ENCODE measurements at places on chromosomes 13 and 19.

DNA sequence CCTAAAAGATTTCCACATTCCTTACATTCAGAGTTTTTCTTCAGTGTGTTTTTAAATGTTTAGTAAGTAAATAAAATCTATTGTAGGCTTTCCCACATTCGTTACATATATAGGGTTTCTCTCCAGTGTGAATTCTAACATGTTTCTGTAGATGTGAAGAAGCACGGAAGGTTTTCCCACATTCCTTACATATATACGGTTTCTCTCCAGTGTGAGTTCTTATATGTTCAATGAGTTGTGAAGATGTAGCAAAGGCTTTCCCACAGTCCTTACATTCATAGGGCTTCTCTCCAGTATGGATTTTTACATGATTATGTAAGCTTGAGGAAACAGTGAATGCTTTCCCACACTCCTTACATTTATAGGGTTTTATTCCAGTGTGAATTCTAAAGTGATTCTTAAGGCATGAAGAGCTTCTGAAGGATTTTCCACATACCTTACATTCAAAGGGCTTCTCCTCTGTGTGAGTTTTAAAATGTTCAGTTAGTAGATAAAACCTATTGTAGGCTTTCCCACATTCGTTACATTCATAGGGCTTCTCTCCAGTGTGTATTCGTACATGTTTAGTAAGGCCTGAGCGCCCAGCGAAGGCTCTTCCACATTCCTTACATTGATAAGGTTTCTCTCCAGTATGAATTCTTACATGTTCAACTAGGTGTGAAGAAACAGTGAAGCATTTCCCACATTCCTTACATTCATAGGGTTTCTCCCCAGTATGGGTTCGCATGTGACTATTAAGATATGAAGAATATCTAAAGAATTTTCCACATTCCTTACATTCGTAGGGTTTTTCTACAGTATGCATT, 18.2 kb downstream of the ZNF121 start:
- DNase-seq, result no peak

DNA sequence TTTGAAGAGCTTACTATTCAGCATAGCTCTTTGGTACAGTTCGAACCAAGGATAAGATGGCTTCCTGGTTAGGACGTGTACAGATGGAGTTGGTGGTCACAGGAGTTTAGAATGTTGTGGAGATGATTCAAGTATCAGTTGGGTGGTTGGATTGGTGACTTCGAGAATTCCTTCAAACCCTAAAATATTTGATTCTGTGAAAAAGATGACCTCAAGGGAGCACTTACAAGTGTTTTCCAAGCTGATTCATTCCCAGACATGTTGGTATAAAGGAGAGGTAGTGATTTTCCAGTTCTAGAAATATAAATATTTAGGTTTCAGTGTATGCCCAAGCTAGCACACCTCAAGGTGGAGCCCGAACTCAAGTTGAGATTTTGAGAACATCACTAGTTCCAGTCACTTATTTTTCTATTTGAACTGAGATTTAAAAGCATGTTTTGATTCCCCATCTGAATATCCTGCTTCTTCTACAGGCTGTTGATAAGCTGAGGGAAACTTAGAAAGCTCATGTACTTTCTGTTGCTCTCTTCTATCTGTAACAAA, 306.1 kb downstream of the DCT start:
- no peak for DNase-seq

GRCh38 chr13:53873558-53873957, 844.9 kb downstream of the OLFM4 start:
- peak; percentile 75 for DNase-seq

DNA sequence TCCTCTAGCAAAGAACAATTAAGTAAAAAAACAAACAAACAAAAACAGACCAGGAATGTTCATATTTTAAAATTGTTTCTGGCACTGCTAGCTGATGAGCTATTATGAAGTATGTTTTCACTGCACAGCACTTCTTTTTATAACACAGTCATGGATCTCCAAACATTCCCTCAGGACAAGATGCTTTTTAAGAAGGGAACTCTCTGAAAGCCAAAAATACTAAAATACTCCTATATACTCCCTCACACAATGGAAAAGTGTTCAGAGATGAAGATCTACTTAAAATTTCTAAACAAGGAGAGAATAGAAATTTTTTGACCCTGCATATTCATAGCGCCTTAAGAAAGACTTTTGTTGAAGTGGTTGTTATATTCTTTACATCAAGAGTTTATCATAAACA, 926.8 kb downstream of the DIAPH3 start:
- DNase-seq, result no peak

- peak; percentile 18 for DNase-seq
Observed at GRCh38 chr19:7870571-7871436, 3.4 kb downstream of the PRR36 start.

- DNase-seq, result no peak
Observed at GRCh38 chr19:16628984-16629691, 1.1 kb upstream of the MED26 start.

- DNase-seq, result no peak
Observed at GRCh38 chr13:36445891-36446351, 13.6 kb downstream of the CCNA1 start.

DNA sequence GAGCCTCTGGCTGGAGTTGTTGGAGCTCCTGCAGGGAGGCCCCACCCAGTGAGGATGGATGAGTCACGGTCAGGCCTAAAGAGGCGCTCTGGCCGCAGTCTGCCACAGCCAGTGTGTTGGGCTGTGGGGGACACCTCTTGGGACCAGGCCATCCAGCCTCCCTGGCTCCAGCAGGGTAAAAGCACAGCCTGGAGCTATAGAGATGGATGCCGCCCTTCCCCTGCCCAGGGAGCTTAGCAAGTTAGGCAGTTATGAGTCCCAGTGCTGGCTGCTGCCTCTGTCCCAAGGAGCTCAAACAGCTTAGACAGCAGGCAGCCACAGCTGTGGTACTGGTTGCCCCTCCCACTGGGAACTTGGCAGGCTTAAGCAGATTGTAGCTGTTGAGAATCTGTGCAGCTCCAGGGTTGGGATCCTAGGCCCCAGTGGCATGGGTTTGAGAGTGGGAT, 100.9 kb downstream of the NDFIP2 start:
- DNase-seq, result no peak

GRCh38 chr13:40255551-40255950, 410.9 kb downstream of the FOXO1 start:
- no peak for DNase-seq

DNA sequence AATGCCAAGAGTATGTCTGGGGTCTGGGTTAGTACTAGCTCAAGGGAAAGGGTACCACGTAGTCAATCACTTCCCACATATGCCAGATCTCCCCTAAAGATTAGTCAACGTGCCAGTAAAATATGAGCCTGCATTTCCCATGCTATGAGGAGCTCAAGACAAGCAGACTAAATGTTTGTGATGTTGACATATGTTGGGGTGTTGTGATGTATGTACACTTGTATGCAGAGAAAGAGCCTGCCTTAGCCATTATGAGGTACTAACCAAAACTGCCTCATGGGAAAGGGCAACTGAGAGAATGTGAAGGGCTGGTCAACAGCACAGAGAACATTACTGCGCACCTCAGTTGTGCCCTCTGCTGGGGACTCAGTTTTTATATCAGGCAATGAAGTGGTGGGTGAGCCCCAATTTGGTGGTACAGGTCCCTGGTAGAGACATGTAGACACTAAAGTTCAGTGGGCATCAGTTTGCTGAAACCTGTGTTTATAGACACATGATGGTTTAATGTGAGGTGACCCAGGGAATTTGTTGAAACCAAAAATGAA, 287.0 kb downstream of the DCT start:
- no peak for DNase-seq

DNA sequence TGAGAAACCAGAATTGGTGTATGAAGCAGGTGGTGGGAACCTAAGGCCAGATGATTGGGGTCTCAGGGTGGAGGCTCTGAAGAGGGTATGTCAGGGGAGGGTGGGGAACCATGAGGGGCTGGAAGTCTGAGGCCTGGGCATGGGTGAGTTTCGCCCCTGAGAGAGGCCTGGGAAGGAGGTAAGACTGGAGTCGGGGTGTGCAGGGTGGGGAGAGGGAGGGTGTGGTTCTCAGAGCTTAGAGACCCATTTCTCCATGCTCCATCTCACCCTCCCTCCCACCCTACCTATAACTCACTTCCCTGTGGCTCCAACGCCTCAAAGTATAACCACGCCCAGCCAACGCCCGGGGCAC, 1.0 kb upstream of the KLHL26 start:
- DNase-seq, result no peak

DNA sequence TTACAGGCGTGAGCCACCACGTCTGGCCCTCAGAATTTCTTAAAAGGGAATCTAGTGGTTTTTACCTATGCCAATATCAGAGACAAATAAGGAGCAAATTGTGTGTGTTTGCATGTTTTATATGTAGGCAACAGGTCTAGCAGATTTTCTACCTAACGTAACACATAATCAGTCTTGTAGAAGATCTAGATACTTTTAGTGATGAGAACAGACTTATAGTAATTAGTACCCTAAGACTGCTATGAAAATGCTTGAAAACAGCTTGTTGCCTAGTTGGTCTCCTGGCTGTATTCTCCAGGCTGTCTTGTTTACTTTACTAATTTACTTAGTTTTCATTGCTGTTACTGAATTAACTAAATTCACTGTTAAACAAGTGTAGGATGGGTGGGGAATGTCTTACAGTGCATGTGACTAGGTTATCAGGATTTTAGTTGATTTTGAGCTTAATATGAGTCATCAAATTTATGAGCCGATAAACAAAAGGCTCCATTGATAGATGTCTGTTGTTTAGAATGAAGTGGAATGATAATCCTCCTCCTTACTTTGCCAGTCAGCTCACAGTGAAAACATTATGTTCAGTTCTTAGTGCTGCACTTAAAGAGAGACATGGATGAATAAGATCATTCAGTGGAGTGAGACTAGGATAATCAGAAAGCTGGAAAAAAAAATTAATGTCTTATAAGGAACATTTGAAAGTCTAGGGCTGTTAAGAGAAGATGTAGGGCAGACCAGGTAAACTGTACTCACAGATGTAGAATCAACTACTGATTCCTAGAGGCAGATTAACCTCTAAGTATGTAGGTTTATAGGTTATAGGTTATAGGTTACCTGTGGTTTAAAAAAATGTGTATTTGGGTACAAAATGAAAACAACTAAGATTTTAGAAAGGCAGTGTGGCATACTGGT, 22.4 kb downstream of the GTF2F2 start:
- no peak for DNase-seq

DNA sequence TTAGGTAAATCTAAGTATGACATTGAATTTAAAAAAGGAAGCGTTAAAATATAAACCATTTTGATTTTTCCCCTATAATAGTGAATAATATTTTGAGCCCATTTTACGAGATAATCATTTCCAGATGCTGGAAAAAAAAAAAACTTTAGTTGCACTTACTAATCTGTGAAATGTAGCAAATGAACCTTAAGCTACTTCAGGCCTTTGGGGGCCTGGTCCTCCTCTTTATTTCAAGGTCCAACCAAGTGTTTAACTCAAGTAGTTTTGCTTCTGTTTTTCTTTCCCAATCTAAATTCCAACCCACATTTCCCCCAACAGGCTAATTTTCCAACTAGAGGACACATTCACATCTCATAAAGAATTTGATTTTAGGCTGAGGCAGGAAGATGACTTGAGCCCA, 101.2 kb downstream of the TNFRSF19 start:
- DNase-seq, result no peak

DNA sequence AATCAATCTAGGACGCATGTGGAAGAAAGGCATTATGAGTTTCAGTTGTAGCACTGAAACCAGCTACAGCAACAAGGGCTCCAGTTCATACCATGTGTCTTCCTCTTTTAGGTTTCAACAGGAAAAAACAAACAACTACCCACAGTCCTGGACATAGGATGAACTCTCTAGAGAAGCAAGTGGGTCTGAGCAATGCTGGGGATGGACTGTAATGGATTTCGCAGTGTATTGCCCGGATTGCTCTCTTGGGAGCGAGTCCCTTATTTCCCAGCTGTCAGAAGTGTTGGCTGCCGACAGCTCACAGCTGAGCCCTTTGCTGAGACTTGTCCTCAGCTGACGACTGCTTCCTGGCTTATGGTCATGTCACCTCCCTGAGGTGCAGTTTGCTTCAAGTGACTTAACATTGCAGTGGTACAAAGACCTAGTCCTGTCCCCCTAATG, 12.1 kb upstream of the MYCBP2 start:
- no peak for DNase-seq

DNA sequence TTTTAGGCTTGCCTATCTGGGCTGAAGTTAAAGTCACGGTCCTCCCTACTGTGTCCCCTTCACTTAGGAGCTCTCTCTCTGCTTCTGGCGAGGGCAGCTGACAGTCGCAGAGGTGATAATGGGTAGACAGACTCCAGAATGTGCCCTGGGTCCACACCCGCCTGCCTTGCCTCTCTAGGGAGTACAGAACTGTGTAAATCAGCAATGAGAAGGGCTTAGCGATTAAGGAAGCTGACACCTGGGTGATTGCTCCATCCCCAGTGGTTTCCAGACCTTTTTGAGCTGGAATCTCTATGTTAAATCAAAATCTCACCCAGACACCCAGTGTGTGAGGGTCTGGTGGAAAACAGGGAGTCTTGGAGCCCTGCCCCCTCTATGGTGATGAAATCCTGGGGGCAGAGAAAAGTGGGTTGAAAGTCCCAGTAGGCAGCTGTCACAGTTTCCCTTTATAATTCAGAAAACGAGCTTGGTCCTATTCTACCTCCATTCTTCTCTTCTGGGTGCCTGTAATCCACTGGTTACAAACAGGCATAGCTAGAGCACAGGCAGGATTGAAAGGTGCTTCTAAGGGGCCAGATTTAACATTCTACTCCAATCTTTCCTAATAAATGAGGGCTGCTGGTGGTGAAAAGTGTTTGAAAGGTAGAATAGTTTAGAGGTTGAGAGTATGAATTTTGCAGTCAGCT, 46.9 kb downstream of the OLFM4 start:
- peak; percentile 27 for DNase-seq

GRCh38 chr19:7346488-7346971, 2.2 kb upstream of the ARHGEF18 start:
- no peak for DNase-seq

DNA sequence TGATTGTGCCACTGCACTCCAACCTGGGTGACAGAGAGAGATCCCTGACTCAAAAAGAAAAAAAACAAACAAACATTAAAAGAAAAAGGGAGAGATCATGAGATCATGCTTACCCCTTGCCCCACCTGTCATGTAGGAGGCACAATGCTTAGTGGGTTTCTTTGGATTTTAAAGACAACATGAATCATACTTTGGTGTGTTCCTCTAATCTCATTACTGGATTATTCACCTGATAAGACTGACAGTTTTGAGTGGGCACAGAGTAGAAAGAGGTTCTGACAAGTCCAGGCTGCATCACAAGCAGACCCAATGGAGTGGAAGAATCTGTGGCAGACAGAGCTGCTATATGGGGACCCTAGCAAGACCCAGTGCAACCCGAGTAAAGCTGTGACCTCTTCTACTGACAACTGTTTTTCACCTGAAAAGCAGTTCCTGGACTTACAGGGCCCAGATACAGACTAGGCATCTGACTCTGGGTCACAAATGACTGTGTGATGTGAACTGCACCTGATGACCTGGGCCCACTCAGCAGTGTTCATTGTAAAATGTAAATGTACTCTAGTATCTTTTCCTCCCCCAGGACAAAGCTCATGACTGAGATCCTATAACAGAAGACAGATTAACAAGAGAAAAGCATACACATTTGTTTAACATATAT, 28.9 kb upstream of the USP12 start:
- DNase-seq, result no peak

- no peak for DNase-seq
Observed at GRCh38 chr19:33492090-33492489, 29.5 kb downstream of the PEPD start.
